ENCODE measurements at places on chromosomes 4 and X. TPM values are rescaled to one million over a fixed set of nuclear protein-coding genes. Genes with fewer than 3 reads are reported as not detected.

SLC49A3 gene
- 2.7 TPM for total RNA-seq

NPNT gene
- not detected for total RNA-seq

PCDH10 gene
- total RNA-seq, result not detected

IGSF1 gene
- not detected for total RNA-seq

GATA1 gene
- total RNA-seq, result 0.32 TPM

Measured in T-helper 17 cell (primary cell).